SK-N-SH (cell line): ENCODE measurements at places on chromosomes 2 and 18. TPM values are rescaled to one million over a fixed set of nuclear protein-coding genes. Genes with fewer than 3 reads are reported as not detected.

GRCh38 chr2:220077488-220077887, 450.1 kb downstream of the SLC4A3 start:
- DNase-seq = no peak

- no peak for DNase-seq
These were observed 1.9 kb upstream of the SH3BP4 start for GRCh38 chr2:234949762-234950434.

DNA sequence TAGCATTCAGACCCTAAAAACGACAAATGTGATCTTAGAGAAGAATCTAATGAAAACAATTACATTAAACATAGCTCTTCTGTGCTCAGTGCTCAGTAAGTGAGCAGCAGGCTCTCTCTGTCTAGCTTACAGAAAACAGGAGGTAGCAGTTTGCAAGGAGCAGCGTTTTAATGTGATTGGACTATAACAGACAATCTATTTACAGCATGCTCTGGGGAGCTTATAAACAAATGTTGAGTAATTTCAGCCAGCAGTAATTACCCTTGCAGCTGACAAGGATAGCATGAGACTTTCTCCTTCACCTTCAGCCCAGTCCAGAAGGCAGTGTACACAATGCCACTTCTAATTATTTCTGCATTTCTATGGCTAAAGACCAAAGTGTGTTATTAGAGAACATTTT, 270.4 kb downstream of the FIGN start:
- peak; percentile 49 for DNase-seq

Gene PELI1
- polyA plus RNA-seq = 4.2 and 5.6 TPM in 2 replicates

DNA sequence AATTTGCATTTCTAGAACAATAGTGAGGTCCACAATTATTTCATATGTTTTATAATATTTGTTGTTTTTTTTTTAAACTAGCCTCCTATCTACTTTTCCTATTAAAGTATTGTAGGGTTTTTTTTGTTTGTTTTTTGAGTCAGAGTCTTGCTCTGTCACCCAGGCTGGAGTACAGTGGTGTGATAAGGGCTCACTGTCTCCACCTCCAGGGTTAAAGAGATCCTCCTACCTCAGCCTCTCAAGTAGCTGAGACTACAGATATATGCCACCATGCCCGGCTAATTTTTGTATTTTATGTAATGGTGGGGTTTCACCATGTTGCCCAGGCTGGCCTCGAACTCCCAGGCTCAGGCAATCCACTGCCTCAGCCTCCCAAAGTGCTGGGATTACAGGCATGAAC, 122.5 kb downstream of the SLC39A10 start:
- no peak for DNase-seq

DNA sequence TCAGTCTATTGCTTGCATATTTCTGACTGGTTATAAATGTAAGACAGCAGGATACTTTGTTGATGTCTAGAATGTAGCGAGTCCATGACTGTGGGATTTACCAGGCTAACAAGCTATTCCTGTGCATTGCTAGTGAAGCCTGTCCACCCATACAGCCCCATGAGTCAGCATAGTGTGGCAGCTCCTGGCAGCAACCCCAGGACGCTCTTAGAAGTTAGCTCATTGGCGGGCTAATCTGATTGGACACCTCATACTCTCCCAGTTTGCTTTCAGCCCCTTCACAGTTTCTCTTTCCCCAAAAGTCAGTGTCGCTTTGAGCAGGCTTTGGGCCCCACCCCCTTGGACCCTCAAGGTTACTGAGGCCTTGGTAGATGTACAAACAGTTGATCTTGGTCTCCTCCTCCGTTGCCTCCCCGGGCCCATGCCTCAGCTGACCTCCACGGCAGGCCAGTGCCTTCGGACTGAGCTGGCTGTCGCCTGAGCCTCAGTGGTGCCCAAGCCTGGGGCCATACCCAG, 48.0 kb downstream of the COA5 start:
- no peak for DNase-seq

DNA sequence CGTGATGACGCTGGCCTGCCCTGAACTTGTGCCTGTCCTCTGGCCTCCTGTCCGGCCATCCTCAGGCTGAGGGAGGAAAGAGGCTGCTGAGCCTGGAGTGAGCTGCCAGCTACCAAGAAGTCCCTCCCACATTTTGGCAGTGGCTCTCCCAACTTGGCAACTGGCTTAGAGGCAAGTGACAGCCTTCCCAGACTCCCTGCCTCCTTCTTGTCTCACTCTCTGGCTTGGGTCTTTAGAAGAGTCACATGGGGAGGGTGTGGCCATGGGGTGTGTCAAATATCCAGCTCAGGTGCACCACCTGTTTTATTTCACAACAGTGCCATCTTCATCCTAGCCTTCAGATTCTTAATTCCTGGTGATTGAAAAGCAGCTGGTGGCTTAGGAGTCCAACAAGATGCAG, 222.9 kb downstream of the PRKCE start:
- DNase-seq = no peak

DNA sequence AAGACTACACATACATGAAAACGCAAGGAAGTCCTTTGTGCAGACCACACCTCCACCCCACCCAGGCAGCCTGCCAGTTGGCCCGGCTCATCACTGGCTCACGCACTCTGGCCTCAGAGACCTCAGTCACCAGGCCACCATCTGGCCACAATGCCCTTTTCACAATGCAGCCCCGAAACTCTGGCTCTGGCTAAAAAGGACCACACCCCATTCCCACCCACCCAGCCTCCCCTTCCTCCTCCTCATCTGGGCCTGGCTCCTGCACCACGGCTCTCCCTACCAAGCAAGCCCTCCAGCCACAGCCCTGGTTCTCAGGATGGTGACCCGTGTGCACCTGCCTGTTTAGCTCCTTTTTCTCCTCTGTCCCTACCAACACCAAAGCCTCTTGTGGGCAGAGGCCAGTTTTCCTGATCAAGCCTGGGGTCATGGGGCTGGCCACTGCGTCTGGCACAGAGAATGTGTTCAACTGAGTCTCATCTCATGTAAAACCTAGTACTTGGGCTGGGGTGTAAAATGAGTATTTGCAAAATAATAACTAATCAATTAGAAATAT, 7.4 kb downstream of the HDAC4 start:
- peak; percentile 47 for DNase-seq

DNA sequence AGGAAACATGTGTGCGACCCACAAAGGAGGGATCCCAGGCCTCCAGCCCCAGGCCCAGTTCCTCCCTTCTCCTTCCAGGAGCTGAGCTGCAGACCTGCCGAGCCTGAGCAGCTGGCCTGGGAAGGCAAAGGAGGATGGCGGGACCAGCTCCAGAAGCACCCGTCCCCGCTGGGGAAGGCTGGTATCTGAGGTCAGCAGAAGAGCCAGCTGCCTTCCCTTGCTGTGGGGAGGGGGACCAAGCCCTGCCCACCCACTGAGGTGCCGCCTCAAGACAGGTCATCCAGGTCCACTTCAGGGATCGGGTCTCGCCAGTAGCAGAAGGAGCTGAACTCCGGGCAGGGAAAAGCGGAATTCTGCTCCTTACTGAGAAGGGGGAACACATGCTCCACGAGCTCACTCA, 73.2 kb downstream of the EMILIN2 start:
- DNase-seq = no peak

DNA sequence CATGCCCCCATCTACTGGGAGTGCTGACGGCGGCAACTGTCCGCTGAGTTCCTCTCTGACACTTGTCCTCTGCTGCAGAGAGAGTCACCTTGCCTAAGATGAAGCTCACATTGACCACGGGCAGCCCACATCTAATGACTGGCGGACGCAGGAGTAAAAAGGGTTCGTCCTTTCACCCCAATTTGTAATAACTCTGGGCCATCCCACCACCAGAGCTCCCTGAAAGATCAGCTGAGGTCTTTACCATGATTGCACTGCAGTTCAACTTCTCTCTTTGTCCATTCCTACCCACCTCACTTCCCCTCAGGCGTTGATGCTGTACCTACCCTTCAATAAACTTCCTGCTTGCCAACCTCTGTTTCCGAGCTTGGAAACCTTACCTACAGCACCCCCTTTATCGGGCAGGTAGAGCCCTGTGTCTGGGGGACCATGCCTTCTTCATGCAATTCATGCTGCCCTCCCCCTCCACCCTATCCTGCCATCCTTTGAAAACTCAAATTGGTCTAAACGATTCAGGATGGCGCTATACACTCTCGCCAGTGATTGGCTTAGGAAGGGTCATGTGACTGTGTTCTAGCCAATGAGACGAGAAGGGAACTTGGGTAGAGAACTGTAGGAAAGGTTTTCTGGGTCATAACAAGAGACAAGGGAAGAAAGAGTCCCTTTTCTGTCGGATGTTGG, 10.3 kb upstream of the B3GNT2 start:
- no peak for DNase-seq
